Smooth muscle cell of the brain vasculature (primary cell): ENCODE measurements at places on chromosomes 3 and 15.

DNA sequence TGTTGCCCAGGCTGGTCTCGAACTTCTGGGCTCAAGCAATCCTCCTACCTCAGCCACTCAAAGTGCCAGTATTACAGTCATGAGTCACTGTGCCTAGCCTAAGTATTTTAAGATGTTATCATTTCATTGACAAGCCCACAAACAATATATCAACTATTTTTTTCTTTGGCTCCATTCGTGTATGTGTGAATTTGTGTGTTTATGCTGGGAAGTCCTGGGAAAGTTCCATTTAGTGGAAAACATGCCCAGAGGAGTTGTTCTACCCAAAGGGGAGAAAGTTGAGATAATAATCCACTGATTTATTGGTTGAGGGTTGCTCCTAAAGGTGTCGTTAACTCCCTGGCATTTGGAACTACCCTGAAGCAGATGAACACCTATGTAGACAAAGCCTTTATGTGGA, 58.8 kb downstream of the KIF9 start:
- DNase-seq: no peak

- DNase-seq: no peak
Observed at GRCh38 chr15:73879426-73879825, 6.1 kb downstream of the TBC1D21 start.

DNA sequence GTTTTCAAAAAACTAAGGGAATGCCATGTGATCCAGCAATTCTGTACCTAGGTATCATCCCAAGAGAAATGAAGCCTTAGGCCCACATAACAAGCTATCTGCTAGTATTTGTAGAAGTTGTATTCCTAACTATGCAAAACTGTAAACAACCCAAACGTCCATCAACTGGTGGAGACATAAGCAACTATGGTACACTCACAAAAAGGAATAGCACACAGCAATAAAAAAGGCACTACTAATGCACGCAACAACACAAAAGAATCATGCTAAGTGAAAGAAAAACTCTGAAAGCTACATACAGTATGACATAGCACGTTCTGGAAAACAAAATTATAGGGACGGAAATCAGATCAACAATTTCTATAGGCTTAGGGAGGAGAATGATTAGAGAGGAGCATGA, 15.3 kb downstream of the USP50 start:
- no peak for DNase-seq

DNA sequence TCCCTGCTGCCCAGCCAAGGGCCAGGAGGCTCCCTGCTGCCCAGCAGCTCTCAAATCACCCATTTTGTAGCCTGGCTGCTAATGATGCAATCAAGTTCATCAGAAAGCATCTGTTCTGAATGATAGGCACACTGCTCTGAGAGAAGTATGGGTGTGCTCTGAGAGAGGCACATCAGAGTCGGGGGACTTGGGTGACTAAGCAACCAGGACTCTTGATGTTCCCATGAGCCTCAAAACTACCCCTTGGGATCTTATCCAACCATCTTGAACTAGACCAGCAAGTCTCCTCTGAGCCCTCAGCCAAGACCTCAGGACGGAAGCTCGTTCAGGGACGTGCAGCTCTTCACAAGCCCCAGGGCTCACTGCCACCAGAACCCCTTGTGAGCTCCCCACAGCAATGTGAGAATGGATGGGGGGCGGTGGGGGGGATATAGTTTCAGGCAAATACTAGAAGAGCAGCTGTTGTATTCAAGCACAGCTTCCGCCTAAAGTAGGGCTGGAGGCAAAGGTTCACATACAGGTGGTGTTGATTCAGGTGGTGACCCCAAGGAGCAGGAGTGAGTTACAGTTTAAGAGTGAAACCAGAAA, 52.2 kb upstream of the HES1 start:
- no peak for DNase-seq

- DNase-seq: no peak
Observed at GRCh38 chr3:126102530-126102951, 18.6 kb upstream of the SLC41A3 start.

DNA sequence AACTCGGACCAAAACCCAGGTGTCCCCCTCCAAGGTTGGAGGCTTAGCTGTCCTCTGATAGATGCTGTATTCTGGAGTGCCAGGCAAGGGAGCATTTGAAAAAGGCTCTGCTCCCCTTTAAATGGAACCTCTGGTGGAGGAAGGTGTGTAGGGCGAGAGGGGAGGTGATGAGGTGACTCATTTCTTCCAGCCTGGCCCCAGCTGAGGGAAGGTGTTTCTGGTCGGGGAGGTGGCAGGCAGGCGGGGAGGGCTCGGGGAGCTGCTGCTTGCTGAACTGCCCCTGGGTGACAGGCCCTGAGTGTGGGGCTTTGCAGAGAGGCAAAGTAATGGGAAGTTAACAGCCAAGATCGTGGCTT, 18.8 kb downstream of the PSTPIP1 start:
- DNase-seq: no peak

DNA sequence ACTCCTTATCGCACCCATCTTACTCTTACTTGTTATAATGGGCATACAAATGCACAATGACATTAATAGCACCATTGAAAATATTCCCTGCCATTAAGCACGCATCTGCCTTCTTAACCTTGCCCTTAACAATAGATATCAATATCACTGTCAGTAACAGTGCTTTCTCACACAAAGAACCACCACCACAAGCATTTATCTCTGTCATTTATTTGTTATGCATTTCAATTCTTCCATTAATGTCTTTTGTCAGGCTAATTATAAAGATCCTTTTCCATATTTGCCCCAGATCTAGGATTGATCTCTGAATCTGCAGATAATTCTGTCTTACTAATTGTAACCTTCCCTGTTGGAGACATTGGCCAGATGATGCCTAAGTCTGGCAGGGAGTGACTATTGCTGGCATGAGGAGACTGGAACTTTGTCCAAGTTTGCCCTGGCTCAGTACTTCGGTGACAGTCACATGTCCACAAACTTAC, 419.6 kb upstream of the TGFBR2 start:
- no peak for DNase-seq

GRCh38 chr15:97903971-97904572, 56.4 kb upstream of the ARRDC4 start:
- DNase-seq: no peak

DNA sequence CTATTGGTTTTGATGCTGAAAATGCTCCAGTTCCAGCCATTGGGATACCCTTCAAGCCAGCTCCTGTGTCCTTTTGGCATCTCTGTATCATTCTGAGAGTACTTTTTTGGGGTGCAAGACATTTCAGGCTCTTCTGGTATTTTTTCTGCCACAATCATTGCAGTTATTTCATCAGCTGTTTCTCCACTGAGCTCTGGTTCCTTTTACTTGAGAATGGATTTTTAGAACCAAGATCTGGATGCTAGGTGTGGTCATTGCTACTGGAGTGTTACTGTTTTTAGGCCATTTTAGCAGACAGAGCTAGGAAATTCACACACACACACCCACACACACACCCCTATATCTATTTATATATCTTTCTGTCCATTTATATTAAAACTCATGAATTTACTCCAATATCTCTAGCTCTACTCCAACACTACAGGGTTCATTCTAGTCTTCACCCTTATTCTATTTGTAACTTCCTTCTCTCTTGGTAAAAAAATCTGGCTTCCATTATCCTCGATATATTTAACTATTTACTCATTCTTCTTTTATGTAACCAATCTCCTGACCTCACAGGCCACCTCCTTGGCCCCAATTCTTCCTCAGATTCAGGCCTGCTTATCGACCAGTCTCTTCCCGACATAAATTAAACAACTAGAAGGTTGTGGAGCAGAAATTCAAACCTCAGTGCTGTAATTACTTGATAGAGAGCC, 17.0 kb downstream of the SLC35G2 start:
- no peak for DNase-seq

DNA sequence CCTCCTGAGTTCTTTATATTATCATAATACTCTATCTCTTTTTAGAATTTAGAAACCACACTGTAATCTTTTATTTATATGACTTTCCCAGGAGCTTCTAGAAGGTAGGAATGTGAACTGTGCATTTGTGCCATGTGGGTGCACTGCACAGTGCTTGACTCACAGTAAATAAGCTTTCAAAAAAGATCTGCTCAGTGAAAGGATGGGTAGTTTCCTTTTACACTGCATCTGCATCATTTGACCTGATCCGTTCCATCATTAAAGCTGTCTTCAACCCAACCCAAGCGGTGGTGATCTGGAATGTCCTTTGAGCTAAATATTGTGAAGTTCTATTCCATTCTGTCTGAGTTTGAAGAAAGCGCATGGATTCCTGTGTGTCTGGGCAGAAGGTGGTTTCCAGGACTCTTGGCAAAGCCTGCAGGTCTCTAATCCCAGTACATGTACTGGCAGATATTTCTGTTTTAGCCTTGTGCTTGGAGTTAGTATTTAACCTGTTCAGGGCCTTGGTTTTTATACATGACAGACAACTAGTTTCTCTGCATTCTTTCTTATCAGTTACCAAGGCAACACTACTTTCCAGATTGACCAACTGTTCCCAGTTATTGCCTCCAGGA, 96.7 kb downstream of the DHX30 start:
- no peak for DNase-seq

GRCh38 chr3:107882881-107883280, 207.9 kb downstream of the CD47 start:
- DNase-seq: no peak

DNA sequence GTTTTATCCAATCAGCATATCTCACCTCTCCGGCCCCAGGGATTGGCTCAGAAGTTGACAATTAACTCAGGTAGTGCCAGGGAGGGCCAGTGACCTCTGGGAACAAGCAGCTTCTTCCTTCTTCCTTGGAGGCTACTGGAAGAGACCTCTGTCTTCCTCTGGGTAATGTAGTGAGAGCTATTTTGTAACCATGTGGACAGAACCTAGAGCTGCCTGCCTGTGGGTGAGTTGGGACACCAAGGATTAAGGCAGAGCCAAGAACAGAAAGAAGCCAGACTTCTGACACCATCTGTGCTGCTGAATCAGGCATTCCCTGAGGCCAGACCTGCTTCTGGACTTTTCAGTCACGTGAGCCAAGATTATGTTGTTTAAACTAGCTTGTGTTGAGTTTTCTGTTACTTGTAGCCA, 5.9 kb upstream of the NDUFAF1 start:
- DNase-seq: no peak

DNA sequence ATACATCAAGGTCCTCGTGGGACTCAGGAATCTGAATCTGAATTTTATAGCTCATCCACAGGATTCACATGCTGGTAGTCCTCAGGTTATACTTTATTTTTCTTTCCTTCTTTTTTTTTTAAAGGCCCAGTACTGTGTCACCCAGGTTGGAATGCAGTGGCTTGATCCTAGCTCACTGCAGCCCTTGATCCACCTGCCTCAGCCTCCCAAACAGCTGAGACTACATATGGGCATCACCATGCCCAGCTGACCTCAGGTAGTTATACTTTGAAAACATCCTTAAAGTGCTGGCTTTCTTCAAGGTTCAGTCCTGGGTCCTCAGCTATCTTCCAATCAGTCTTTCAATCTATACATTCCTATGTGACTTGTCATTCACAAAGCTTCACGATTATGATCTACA, 38.2 kb downstream of the SNX4 start:
- no peak for DNase-seq

DNA sequence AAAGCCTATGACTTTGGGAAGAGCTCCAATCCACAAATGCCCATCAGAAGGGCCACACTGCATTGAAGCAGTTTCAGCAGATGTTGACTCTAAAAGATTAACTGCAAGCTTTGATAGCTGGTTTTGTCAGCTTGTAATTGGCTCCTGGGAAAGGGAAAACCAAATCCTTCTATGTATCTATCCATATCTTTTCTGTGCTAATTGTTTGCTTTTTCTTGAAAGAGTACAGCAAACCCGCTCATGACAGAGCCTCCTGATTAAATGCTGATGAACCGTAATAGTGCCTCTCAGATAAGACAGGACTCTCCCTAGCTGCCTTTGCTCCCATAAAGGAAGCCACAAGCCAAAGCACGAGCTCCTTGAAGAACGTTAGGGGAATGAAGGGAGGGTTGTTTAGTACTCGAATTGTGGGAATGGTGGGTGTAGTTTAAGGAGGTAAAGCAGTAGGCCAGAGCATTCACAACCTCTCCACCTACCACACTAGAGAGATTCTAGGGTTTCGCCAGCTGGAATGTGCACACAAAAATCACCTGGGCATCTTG, 33.6 kb upstream of the LRIG1 start:
- no peak for DNase-seq

DNA sequence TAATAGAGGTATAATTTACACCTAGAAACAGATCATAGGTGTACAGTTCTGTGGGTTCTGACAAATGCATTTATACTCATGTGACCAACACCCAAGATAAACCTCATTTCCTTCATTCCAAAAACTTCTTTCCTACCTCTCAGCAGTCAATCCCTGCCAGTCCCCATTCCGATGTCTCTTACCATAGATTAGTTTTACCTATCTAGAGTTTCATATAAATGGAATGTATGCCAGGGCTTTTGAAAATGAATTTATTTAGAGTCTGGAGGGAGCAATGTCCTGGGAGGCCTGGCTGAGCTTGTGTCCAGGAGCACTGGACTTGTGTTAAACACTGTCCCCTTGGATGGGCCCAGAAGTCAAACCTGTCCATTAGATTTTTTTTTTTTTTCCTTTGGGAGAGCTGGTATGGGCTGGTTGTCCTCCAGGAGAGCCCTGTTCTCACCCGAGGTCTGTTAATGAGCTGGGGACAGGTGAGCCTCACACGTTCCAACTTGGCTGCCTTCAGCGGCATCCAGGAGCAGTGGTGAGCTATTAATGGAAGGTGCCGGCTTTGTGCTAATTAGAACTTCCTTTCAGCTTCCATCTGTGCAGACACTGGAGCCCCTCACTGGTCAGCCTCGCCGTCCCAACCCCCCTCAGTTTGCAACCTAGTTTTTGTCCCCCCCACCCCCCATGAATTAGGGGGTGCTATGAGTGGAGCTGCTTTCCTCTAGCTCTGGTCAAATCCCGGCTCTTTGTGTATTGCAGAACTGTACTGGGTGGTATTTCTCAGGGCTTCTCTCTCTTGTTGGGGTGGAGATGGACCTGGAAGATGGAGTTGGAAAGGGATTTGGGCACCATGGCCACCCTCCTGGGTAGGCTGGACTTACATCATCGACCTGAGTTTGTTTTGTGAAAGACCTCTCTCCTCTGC, 40.7 kb upstream of the POLG start:
- DNase-seq: no peak

DNA sequence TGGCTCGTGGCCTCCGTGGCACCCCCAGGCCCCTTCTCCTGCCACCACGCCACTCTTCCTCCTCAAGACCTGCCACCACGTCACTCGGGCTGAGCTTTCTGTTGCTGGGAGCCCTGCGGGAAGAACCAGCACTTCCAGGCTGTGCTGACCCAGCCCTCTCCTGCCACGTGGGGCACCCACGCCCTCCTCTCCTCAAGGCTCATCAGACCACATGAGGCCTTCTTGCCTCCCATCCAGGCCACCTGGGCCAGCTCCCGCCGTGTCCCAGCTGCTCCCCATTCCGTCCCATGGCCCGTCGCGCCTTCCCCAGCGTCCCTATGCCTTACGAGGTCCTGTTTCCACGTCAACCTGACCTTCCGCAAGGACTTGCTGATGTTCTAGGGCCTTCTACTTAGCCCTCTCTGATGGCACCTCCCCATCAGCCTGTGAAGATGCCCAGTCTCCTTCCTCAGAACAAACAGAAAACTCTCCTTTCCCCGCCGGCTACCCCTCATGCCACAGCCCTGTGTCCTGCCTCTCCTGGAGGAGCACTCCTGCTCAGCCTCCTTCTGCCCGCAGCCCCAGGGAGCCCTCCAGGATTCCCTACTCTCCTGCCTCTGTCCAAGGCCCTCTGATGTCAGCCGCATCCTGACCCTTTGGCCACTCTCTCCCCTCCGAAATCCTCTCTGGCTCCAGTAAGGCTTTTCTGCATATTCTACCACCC, 71.1 kb upstream of the BLM start:
- DNase-seq: no peak
